ENCODE measurements at places on chromosomes 2 and 18. TPM values are rescaled to one million over a fixed set of nuclear protein-coding genes. Genes with fewer than 3 reads are reported as not detected.

Gene ANO7
- 187 TPM for total RNA-seq

Gene ERMN
- 0.17 TPM for total RNA-seq

Gene CDC42EP3
- 75.5 TPM for total RNA-seq

Gene CIB4
- total RNA-seq: 0.46 TPM

Gene ASPRV1
- total RNA-seq: 10.3 TPM

Gene EIF2AK3
- 21.4 TPM for total RNA-seq

Gene IL1A
- not detected for total RNA-seq

Data from prostate gland (tissue), 2 donors.